ENCODE measurements at places on chromosomes 6 and 20. TPM values are rescaled to one million over a fixed set of nuclear protein-coding genes. Genes with fewer than 3 reads are reported as not detected.

The CYP24A1 gene
- total RNA-seq = not detected

The PRSS35 gene
- 0.65 TPM for total RNA-seq

The SIM1 gene
- not detected for total RNA-seq

The SMAP1 gene
- total RNA-seq = 27.0 TPM

The DNPH1 gene
- total RNA-seq = 68.1 TPM

The MGME1 gene
- total RNA-seq = 5.2 TPM

The TAPBP gene
- total RNA-seq = 80.7 TPM

The SMLR1 gene
- not detected for total RNA-seq

The SLC22A3 gene
- 16.8 TPM for total RNA-seq
